ENCODE measurements at places on chromosomes 2 and 18.

- DNase-seq: no peak
Observed at GRCh38 chr2:128252501-128252900, 66.2 kb downstream of the HS6ST1 start.

DNA sequence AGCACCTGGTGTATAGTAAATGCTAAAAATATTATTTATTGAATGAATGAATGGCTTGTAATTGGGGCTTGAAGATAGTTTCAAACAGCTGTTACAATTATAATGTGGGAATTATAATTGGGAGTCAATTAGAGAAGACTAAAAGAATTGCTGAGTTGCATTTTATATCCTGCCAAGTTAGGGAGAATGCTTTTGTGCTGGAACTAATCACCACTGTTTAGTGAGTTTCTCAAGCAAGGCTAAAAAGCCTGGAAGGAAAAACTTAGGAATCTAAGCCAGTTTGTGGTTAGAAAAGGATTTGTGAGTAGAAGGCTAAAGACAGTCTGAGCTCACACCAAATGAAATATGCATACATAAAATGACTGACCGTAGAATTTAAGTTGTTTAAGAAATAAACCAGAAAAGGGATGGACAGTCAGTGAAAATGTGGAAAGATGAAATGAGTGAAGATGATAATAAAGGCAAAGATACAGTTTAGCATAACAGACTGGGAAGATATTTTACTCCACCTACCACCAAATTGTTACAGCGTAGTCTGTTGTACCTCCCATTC lies 647.7 kb upstream of the FSHR start:
- no peak for DNase-seq

DNA sequence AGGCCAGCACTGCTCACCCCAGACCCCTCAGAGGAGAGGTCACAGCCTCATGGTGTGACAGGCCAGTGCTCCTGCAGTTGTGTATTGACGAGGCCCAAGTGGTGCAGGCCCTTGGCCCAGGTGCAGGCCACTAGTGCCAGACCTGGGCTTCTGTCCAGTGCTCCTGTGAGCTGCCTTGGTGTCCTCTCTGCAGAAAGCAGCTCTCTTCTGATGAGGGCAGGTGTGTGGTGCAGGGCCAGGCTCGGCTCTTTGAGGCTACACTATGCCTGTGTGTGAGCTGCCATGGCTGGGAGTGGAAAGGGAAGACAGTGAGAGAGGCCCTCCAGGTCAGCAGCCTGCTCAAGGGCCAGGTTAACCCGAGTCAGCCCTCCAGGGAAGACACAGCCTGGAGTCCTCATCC lies 17.1 kb downstream of the EHD3 start:
- no peak for DNase-seq

- no peak for DNase-seq
Observed at GRCh38 chr2:121167411-121167810, 117.6 kb downstream of the TFCP2L1 start.

DNA sequence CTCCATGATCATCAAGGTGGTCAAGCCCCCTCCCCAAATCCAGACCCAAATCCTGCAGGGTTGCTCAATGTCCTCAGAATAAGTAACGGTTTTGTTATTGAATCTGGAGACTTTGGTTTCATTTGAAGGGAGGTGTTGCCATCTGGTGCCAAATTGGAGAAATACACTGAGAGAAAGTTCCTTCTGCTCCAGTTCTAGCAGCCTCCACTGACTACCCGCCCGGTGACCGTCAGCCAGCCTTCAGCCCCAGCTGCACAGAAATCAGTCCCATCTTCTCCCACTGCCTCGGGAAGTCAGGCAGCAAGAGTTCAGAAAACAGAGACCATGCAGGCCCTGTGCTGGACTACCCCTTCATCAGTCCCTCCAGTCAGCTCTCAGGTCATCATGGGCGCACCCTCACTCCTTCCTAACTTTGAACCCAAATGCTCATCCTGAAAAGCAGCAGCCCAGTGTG lies 38.7 kb downstream of the PKDCC start:
- DNase-seq: no peak

DNA sequence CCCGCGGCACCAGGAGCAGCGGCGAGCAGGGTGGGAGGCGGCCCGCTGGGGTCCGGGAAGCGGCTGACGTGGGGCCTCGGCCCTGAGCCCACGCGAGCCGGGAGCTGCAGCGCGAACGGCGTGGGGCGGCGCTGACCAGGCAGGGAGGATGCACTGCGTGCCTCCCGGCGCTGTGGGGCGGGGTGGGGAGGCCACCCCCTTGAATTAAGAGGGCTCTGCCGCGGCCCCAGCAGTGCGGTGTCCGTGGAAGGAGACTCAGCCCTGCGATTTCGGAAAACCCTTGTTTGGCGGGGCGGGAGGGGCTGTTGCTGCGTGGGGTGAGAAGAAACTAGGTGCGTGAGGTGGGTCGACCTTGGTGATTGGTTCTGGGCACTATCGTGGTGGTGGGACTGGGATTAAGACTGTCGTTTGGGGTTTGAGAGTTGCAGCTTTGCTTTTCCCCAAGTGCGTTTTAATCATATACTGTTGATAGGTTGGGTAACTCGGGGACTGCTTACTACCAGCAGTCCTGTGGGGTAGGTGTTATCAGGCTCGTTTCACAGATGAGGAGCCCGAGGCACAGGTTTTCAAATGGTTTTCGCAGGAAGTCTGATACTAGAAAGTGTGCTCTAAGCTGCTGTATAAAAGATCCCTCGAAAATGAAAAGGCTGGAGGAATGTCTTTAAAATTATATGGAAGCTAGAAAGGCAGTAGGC lies 722 bp downstream of the ACSL3 start:
- DNase-seq: peak; percentile 71

DNA sequence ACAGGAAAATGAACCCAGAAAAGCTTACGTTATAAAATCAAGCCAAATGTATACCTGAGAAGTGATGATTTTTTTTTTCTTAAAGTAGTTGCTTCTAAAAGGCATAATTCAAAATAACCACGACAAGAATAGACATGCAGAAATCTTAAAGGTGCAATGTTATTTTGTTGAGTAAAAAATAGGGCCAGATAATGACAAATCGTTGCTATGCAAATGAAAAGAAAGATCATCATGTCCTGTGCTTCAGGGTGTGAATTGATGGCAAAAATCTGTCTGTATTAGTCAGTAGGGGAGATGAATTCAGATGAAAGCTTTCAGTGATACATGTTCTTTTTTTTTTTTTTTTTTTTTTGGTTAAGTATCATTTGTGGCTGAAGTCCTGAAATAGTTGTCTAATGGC lies 24.0 kb downstream of the LYPD6B start:
- no peak for DNase-seq

- DNase-seq: no peak
Observed at GRCh38 chr2:211454679-211455078, 898.3 kb downstream of the CPS1 start.

DNA sequence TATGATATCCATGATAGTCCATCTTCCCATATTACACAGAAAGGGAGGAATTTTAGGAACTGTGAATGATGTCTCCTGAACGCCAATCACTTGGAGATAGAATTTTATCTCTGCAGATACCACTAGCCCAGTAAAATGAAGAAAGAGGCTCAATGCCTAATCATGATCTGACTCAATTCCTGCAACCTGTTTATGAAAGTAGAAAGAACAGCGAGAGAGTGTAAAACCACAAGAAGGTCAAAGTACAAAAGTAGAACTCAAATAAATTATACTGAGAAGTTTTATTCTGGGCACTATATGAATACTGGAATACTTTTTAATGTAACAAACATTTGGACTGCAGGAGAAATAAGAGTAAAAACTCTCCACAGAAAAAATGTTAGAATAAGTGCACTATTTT lies 892.1 kb upstream of the DDX18 start:
- DNase-seq: no peak

- DNase-seq: no peak
Observed at GRCh38 chr18:5747678-5748077, 147.6 kb downstream of the TMEM200C start.

DNA sequence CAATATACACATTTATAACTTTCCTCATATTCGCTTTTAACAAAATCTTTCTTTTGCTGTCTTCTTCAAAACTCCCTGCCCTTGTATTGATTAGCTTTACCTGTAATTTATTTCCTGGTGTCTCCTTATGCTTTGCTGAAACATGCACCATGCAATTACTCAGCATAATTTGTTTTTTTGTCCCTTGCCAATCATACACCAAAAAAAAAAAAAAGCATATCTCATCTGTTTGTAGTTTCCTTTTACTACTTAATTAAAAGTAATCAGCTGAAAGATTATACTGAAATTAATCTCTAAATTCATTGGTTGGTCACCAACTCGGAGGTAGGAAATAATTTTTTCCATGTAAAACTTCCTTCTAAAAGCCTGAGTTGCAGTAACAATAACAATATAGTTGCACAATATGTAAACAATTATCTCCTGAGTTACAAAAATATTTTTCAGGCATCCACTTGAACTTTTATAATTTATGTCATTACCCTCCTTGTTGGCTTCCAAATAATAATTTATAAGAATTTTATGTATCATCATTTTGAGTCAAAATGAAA lies 53.0 kb upstream of the ROCK1 start:
- no peak for DNase-seq

DNA sequence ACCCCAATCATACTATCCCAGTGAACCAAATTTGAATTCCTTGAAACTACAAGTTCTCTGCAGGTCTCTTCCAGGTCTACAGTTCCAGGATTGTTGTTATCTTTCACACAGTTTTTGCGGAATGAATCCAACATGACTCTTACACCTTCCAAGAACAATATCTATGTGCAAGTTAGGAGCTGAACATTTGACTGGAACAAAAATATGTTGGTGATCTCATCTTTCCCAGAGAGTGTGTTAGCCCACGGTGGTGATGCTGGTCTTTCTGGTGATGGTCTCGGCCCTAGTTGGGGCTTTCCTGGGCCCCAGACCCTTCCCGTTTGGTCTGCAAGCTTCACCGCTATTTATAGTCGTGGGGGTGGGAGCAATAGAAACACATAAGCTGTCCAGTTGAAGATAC lies 173.7 kb downstream of the TPGS2 start:
- no peak for DNase-seq

DNA sequence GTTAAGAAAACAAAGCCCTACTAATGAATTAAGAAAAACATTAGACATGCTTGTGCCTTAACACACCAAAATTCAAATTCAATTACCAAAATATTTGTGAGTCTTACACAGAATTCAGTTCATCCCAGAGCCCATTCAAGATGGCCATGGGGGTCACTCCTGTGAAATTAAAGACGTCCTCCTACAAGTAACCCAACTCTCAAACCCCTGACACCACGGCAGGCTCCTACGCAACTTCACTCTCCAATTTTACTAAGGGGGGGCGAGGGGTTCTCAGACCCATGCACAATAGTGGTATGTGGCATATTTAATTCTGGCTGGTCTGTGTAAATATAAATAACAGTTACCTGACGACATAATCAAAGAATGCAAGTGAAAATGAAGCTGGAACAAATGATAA lies 5.0 kb downstream of the ZNF516 start:
- DNase-seq: no peak

DNA sequence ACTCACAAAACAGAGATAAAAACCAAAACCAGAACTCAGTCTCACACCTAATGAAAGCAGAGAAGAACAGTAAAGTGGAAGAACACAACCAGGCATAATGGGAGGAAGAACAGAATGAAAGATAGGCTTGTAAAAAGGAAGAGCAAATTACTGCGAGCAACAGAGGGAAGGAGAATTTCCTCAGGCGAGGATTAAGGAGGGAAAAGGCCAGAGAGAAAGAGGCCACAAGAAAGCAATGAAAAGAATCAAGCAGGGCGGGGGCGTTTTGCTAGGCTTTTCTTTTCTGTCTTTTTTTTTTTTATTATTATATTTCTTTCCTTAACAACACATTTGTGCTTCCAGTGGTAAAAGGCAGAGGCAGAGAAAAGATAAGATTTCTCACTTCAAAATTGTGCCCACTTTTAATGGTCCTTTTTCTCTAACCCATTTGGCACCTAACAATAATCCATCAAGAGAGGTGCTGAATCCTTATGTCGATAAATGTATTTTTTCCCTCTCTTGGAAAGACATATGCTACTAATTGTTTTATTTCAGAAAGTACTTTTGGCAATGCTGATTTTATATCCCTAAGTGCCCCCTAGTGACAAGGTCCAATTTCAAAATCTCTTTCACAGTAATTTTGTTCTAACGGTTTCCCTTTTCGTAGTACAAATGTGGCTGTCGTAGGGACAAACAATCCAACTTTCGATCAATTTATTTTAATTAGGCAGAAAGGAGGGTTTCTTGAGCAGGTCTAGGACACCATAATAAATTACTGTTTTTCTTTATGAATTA lies 138.7 kb upstream of the AQP4 start:
- no peak for DNase-seq

DNA sequence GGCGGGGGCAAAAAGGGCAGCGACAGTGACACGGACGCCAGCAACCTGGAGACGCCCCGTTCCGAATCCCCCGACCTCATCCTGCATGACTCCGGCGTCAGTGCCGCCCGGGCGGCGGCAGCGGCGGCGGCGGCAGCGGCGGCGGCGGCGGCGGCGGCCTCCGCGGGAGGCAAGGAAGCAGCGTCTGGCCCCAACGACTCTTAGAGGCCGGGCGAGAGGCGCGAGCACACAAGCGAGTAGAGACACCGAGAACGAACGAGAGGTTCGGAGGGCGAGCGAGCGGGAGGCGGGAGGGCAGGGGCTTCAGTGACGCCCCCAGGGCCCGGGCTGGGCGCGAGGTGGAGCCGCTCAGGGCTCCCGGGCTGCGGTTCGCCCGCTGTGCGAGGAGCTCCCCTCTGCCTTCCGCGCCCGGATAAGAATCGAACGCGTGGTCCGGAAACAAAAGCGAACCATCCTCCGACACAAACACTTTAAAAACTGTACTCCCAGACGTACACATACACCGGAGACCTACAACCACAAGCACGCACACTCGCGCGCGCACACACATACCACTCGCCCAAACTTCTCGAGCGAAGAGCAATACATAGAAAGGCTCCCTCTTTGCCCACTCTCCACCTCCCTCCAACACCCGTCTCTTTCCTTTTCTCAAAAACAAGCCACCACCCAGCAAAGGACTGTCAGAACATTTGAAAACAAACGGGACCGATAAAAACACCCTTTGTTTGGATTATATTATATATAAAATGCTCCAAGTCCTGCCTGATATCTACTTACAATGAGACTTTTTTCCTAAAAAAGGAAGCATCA lies 2.8 kb downstream of the SP9 start:
- no peak for DNase-seq

- DNase-seq: no peak
Observed at GRCh38 chr18:62461591-62461990, 61.2 kb upstream of the ZCCHC2 start.

- no peak for DNase-seq
Observed at GRCh38 chr2:187545238-187545751, 8.9 kb downstream of the TFPI start.

GRCh38 chr2:135183822-135184221 lies 131.7 kb downstream of the RAB3GAP1 start:
- no peak for DNase-seq
